ENCODE measurements at places on chromosomes 7 and 10.

DNA sequence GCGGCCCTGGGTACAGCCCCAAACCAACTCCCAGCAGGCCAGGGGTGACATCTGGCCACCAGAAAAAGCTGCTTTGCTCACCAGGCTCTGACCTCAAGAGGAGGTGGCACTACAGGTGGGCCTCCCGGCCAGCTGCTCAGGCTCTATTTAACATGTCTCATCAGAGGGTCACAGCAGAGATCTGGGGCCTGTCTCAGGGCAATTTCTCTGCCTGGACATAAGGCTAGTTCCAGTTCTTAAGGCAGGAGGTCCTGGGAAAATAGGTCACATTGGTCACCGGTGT is 88.6 kb downstream of the GFRA1 start:
- DNase-seq: no peak

GRCh38 chr7:776992-777727 is 50.1 kb upstream of the PRKAR1B start:
- no peak for DNase-seq

- no peak for DNase-seq
These were observed 561.1 kb downstream of the TCERG1L start for GRCh38 chr10:130750441-130750840.

DNA sequence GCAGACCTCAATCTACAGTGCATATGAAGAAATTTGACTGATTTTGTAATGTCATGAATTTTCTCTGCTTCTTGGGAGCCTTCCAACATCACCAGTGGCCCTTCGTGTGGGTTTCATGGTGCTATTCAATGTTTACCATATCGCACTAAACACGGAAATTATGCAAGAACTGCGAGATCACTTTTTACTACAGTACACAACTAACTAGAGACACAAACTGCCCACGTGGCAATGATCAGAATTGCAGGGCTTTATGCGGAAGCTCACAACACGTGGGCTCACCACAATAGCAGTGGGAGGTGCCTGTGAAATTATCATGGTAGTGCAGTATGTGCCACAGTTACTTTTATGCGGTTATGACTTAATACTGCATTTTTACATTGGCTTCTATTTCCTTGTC is 449.7 kb upstream of the KLF6 start:
- no peak for DNase-seq

DNA sequence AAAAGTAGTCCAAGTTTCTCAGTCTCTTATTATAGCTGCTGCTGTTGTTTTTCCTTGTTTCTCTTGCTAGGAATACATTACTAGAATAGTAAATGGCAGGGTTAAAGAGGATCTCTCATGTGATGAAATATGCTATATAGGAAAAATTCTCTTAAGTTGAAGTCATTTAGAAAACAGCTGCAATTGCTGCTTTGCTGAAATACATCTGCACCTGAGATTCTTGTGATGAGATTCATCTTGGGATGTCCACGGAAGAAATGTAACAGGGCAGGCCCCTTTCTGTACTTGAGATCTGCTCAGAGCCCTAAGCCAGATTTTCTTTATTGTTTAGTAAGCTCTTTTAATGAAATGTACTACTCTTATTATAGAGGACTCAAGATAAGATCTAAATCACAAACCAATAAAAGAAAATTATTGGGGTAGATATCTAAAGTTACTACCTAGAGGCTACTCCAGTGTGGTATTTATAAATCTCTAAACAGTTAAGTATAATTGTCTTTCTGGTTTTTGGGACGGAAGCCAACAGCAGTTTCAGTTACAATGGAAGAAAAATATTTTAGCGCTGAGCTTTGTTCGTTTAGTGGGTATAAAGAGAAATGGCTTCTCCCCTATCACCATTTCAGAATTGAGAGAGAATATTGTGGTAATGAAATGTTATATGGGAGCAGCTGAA is 701.5 kb downstream of the KCNMA1 start:
- no peak for DNase-seq

- no peak for DNase-seq
These were observed 55.8 kb upstream of the FGFR2 start for GRCh38 chr10:121654021-121654545.

- DNase-seq: no peak
These were observed 520.2 kb upstream of the GRM3 start for GRCh38 chr7:86123476-86123875.

Measured in substantia nigra (tissue), 51 donors.